ENCODE measurements at places on chromosomes 3 and 15. TPM values are rescaled to one million over a fixed set of nuclear protein-coding genes. Genes with fewer than 3 reads are reported as not detected.

The DUOXA1 gene
- not detected for total RNA-seq

The ANKDD1A gene
- total RNA-seq = 4.8 TPM

The PPM1L gene
- 0.89 TPM for total RNA-seq

The TBC1D21 gene
- not detected for total RNA-seq

The AGTR1 gene
- total RNA-seq = 5.7 TPM

The NR1I2 gene
- total RNA-seq = not detected

The LMAN1L gene
- total RNA-seq = not detected

The RHO gene
- not detected for total RNA-seq
